Left kidney (tissue), 8 donors: ENCODE measurements at places on chromosomes 16 and 17. TPM values are rescaled to one million over a fixed set of nuclear protein-coding genes. Genes with fewer than 3 reads are reported as not detected.

NHERF2 gene
- 82.9 TPM for polyA plus RNA-seq

AIPL1 gene
- polyA plus RNA-seq = 0.07 TPM

PRR15L gene
- polyA plus RNA-seq = 17.7 TPM

ALDH3A1 gene
- 1.2 TPM for polyA plus RNA-seq

RCVRN gene
- not detected for polyA plus RNA-seq

ABCA6 gene
- 4.8 TPM for polyA plus RNA-seq

TBC1D3G gene
- polyA plus RNA-seq = not detected

TAT gene
- polyA plus RNA-seq = 0.17 TPM

SNX20 gene
- polyA plus RNA-seq = 0.38 TPM

GRCh38 chr16:47013172-47013571, 39.7 kb upstream of the DNAJA2 start:
- DNase-seq = no peak

DNA sequence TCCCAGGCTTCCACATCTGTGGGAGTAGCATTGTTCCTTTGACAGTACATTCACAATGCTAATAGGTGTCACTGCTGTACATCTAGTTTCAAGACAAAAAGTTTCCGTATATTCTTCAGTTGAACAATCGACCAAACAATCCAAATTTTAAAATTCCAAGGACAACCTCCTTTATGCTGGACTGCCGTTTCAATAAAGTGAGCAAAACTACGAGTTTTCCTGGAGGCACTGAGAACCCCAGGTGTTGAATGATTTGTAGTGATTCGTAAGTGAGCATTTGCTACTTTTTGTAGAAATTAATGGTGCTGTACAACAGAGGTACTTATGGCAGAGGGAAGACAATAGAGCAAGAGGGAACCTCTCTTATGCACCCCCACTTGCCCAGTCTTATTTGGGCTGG, 71.2 kb upstream of the NACA2 start:
- no peak for DNase-seq

DNA sequence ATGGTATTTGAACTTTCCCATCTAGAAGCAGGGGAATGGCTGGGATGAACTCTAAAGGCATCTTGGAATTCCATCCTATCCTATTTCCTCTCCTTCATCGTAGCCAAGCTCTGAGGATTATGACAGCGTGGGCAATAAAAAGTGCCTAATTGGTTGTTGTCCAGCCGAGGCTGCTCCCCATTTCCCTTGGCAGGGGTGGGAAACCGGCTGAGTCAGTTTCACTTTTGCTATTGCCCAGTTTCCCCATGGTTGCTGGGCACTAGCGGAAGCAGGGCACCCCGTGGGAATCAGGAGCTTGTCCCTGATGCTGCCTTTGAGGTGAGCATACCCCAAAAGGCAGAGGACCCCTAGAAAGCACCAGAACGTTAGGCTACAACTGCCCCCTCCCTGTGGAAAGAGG, 13.8 kb upstream of the SP2 start:
- DNase-seq = no peak

- DNase-seq = peak; percentile 85
Measured at GRCh38 chr16:86671486-86672178, 93.3 kb downstream of the FOXL1 start.

- no peak for DNase-seq
Measured at GRCh38 chr17:54608634-54609155, 292.0 kb upstream of the TOM1L1 start.

GRCh38 chr16:17591655-17592405, 121.1 kb upstream of the XYLT1 start:
- DNase-seq = no peak

- no peak for DNase-seq
Measured at GRCh38 chr16:84489131-84489530, 15.3 kb downstream of the MEAK7 start.

DNA sequence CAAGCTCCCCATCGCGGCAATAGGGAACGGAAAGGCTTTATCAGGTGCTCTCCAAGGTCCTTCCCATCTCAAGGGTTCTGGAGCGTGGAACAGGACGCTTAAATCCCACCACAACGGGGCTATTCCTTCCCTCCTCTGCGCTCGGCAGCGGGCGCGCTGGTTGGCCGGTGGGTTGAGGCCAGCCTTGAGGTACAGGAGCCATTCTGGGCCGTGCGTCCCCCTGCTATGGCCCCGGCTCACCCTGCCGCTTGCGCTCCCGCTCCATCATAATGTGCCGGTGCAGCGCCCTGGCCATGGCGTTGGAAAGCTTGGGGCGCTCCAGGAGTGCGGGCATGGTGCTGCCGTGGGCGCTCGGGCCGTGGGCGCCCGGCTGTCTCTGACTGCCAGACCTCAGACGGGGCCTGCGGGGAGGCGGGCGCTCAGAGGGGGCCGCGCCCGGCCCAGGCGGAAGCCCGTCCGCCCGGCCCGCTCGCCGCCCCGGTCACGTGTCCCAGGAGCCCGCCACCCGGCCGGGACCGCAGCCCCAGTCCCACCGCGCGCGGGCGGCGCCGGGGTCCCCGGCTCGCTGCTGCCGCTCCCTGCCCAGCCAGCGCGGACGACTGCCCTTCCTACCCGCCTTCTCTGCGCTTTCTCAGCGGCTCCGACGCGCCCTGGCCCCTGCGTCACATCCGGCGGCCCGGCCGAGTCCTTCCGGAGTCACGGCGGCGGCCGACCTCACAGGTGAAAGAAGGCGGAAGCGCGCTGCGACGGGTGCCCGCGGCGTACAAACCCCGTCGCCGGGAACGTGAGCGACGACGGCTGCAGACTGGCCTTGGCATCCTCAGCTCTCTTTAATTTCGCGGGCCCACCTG, at the start of gene GPS2:
Gene GPS2, minus strand, starts transcription at position 642 of the 851 bp plus-strand sequence. Its CDS starts 308 bp downstream, at position 334.
- peak; percentile 86 for DNase-seq

- no peak for DNase-seq
Measured at GRCh38 chr16:14121142-14121541, 50.0 kb downstream of the MRTFB start.

GRCh38 chr17:8162997-8163977, 539 bp upstream of the VAMP2 start:
- no peak for DNase-seq

DNA sequence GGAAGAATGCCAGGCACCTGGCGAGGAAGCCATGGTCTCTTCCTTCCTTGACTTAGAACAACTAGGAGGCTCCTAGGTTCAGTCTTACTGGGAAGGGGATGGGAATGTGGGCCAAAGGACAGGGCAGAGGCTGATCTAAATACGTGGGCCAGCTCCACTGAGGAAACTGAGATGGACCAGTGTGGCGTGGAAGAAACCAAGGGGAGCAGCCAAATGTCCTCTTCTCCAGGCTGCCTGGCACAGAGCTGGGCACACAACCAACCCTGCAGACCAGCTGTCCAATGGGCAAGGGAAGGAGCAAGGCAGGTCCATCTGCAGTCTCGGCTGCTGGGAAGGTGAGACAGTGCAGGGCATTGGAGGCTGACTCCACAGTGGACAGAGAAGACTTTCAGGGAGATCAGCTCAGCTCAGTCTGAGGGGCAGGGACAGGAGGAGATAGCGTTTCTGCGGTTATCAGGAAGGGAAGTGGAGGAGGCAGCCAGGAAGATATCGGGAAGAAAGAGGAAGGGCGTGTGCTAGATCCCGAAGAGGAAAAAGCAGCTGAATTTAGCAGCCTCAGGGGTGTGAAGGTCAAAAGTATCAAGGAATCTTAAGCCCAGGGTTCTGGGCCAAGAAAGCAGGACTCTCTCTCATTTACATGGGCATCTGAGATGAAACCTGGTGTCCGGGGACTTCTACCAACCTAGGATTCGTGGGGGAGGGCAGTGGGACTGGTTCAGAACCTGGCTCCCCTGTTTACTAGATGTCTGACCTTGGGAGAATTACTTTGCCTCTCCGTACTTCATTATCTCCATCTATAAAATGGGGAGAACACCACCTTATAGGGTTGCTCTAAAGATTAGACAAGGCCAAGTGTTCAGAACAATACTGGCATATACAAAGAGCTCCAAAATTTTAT, 1.8 kb downstream of the KIFC3 start:
- DNase-seq = no peak

GRCh38 chr16:2966808-2967191, 2.3 kb upstream of the PAQR4 start:
- DNase-seq = no peak

DNA sequence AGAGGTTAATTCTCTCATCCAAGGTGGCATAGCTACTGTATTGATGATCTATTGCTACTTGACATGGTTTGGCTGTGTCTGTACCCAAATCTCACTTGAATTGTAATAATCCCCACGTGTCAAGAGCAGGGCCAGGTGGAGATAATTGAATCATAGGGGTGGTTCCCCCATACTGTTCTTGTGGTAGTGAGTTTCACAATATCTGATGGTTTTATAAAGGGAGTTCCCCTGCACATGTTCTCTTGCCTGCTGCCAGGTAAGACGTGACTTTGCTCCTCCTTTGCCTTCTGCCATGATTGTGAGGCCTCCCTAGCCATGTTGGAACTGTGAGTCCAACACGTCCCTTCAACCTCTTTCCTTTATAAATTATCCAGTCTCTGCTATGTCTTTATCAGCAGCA, 22.9 kb upstream of the CPPED1 start:
- no peak for DNase-seq

- no peak for DNase-seq
Measured at GRCh38 chr17:19763416-19763815, 15.3 kb upstream of the ALDH3A1 start.

DNA sequence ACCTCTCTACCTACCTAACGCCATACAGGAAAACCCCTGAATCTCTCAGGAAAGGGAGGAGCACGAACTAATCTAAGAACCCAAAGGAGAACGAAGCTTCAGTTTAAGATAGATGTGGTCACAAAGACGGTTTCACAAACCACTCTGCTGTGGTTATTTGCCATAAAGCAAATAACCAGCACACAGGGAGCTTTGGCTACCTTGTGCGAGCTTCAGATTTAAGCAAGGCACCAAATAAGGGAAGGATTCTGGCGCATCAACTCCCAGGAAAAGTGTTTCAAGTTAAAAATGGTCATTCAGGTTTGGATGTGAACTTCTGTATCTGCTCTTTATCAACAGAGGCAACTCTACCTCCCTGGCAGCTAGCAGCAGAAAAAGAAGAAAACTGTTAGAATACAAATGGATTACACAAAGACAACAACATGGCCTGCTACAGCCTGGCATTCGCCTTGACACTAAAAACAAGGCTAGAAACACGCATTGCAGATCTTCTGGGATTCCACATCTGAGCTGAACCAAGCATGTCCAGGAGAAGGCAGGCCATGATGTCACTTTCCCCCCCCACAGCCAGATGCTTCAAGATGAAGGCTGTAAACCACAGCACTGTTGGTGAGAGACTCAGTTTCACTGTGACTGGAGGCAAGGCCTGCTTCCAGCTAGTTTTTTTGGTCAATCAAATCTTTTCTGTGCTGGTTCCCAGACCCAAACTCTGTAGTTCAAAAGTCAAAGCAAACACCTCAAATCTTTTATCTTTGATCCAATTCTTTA, 43.6 kb downstream of the SMG6 start:
- DNase-seq = no peak

GRCh38 chr17:78819402-78819801, 21.2 kb downstream of the USP36 start:
- no peak for DNase-seq

GRCh38 chr17:10120109-10120485, 78.3 kb downstream of the GAS7 start:
- DNase-seq = no peak

GRCh38 chr17:57984261-57984890, 3.7 kb downstream of the VEZF1 start:
- DNase-seq = no peak

GRCh38 chr17:77140878-77141767, at the start of gene SEC14L1:
Gene SEC14L1 (plus strand): TSS chr17:77140969. CDS start chr17:77143597, 2,628 bp downstream.
- no peak for DNase-seq

DNA sequence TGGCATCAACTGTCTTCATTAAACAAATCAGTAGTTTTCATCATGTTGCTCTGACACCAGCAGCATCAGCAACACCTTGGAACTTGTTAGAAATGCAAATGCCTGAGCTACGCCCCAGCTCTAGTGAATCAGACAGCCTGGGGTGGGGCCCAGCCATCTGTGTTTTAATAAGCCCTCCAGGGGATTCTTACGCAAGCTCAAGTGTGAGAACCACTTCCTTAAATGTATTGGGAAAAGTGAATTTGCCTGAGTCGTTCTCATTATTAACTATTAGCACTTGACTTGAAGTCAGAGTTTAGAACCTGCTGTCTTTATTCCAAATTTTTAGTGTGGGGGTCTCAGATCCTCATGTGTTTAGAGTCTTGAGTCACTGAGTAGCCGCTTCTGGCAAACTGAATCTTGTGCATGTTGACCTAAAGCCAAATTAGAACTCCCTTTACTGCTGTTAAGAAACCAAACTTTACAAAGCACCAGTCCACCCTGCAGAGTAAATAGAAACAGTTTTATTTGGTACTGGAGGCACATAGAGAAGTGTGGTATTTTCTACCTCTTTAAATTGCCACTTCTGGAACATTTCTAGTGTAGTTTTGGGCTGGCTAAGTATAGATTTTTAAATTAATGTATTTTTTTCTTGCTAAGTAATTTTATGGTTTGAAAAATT, 137.4 kb upstream of the COX10 start:
- no peak for DNase-seq

- DNase-seq = no peak
Measured at GRCh38 chr17:57556977-57557376, 188.1 kb downstream of the CCDC182 start.

DNA sequence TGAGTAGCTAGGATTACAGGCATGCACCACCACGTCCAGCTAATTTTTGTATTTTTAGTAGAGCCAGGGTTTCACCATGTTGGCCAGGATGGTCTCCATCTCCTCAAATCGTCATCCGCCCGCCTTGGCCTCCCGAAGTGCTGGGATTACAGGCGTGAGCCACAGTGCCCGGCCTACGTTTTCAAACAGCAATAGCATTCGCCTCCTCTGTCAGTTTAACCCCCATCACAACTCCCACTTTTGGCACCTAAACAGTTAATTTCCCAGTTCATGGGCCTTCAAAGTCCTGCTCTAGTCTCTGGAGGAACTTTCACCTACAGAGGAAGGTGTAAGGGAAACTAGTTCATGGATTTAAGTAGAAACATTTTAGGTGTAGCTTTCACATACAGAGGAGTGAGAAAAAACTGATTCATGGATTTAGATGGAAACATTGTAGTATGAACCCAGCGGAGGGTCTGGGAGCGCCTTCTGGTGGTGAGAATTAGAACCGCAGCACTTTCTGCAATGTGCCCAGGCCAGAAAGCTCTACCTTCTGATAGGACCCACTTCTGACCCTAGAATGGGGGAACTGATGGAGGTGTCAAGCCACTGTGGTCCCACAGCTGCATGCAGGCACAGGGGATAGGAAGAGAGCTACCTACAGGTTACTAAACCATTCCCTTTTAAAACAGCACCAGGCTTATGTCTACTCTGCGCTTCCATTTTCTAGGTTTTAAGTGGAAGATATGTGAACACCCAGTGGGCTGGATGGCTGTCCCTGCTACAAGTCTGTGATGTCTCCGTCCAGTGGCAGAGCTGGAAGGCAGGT, 12.0 kb upstream of the MEOX1 start:
- DNase-seq = peak; percentile 76
